ENCODE measurements at places on chromosomes 2 and 18.

DNA sequence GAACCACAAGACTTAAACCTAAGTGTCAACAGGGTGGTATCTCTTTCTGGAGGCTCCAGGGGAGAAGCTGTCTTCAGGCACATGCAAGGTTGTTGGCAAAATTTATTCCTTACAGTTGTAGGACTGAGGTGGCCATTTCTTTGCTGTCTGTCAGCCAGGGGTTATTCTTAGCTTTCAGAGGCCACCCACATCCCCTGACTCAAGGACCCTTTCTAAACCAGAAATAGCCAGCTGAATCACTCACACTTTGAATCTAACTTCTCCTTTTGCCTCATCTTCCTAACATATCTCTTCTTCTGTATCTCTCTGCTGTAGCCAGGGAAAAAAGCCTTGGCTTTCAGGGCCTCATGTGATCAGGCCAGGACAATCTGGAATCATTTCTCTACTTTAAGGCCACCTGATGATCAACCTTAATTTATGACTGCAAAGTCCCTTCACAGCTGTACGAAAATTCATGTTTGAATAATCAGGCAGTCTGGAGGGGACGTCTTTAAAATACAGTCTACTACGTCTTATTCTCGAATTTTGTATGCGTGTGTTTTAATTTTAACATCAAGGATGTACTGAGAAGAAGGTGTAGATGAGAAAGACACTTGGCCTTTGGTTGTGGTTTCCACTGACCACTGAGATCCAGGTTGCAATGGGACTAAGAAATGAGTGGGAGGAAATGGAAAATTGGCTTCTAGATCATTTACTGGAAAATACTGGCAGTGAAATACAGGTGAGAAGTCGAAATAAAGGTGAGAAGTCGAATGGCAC is 90.4 kb downstream of the DOCK10 start:
- DNase-seq, result no peak

GRCh38 chr2:8238521-8239230 is 443.2 kb upstream of the ID2 start:
- DNase-seq, result no peak

- DNase-seq, result no peak
Measured at GRCh38 chr2:67834482-67834881, 228.3 kb downstream of the C1D start.

DNA sequence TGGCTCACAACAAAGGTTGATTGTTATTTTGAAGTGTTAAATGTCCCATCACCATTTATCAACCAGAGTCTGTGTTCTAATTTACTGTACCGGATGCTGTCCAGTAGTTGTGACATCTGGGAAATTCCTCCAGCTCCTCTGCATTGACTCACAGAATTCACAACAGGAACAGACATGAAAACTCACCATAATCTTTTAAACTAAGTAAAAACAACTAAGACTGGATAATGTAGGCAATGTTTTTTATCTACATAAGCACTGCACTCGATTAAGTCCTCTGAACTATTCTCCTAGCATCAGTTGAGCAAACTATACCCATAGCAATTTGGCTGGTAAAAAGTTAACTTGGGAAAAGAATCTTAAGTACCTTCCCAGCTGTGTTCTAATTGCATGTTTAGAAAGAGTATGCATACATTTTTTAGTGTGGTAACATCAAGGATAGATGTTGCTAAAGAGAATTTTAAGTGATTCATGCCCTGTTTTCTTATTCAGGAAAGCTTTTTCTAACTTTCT is 42.9 kb upstream of the MYO1B start:
- no peak for DNase-seq

DNA sequence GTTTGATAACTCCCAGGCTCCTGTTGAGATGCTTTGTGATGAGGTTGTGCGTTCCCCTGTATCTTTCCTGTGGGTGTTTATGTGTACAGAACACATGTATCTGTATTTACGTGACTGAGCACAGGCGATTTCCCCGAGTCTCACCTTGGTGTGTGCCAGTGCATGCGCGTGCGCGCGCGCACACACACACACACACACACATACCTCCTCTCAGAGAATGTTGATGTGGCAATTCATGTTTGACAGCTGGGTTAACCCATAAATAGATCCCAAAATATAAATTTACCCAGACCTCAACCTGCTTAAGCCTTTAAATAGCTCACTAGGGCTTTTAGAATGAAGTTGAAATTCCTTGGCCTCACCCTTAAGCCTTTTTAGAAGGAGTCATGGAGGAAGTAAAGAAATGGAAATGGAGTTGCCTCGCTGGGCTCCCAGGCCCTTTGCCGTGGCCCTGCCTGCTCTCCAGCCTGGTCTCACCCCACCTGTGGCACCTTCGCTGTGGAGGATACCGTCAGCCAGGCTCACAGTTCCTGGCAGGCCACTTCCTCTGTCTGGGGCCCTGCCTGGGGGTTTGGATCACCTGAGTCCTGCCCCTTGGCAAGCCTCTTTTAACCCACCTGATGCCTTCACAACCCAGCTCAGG is 20.3 kb downstream of the AGAP1 start:
- no peak for DNase-seq

DNA sequence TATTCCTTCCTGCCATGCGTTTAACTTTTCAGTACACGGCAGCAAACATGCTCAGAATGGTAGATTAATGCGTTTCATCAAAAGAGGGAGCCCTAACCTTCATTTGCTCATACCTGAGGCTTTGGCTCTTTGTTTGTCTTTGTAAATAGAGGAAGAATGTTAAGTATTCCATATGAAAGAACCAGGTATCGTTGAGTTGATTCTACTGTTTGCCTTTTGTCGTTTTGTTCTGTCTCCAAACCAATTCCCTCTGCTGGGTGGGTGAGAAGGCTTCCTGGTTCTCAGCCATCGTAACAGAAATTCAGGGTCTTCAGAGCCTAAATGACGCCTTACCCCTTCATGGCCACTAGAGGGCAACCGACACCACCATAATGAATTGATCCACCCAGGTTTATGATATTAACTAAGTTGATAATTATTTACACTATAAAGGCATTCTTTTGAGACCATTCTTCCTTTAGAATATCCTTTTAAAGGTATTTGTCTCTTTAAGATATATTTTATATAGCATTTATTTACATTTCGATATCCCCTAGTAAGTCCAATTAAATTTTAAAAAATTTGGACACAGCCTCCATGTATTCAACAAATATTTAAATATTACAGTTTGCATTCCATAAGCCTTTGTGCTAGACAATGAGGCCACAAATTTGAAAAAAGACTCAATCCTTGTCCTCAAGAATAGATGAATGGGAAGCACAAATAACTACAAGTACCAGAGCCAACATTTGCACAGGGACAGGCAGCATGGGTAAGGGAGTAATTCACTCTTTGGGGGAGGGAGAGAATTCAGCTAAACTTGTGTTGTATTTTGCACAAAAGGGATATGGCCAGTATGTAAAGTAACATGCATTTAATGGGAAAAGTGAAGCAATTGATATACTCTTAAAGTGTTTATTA is 48.1 kb downstream of the TIMM21 start:
- DNase-seq, result peak; percentile 35

- no peak for DNase-seq
Measured at GRCh38 chr2:97732436-97733340, 19.3 kb downstream of the ZAP70 start.

DNA sequence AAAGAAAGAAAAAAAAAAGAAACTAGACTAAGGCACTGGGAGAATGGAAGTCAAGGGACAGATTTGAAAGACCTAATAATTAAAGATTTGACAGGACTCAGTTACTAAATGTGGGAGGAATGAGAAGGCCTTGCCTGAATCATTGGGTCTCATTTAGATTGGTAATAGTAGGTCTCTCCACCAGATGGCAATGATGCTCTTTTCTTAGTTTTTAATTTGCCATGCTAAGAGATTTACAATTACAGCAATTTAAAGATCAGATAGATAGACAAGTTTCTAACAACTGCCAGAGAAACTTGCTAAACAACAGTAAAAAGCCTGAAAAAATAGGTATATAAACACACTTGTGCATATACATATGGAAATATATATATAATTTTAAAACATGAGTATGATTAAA is 153.0 kb downstream of the TMEM247 start:
- DNase-seq, result no peak

- no peak for DNase-seq
Measured at GRCh38 chr18:34978533-34978893, 62.7 kb upstream of the MAPRE2 start.

DNA sequence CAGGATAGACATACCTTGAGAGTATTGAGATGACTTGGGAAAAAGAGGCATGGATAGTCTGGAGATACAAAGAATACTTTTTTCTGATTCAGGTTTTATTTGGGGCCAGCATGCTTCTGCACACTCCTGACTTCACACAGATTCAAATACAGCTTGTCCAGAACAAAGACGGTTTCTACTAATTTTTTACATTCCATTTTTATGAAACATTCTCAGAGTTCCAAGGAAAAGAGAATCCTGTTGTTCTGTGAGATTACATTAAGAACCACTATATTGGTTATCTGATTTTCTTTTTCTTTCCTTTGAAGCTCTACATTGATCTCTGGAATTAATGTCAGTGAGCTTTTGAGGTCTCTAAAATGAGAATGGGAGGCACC is 41.0 kb downstream of the PTPRM start:
- no peak for DNase-seq

- no peak for DNase-seq
Measured at GRCh38 chr2:85410584-85411404, 628 bp upstream of the CAPG start.

DNA sequence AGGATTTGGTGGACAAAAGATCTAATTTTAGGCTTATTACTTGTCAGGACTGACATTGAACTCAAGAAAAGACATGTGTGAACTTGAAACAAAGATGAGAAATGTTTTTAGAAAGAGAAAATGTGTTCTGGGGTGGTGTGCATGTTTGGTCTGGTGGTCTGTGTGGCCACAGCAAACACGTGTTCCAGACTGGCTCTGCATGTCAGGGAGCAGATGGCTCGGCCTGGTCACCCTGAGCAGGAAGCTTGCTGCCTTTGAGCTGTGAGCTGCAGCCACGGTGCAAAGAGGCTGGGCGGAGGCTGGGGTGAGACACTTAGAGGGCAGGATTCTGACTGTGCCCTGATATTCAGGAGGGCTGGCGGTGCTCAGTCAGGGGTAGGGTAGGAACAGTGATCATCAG is 186.1 kb downstream of the CTIF start:
- no peak for DNase-seq

DNA sequence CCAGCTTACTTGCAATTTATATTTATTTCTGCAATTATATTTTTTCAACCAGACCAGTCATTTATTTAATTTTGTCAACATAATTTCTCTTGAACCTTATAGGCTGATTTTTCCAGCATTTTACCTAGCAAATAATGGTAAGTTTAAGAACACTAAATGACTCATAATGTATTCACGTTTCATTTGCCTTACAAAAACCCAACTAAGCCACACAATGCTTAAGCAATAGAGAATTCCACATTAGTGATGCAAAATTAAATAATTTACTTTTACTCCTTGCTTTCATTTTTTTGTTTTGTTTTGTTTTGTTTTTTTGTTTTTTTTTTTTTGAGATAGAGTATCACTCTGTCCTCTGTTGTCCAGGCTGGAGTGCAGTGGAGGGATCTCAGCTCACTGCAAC is 110.4 kb upstream of the VRK2 start:
- DNase-seq, result no peak

DNA sequence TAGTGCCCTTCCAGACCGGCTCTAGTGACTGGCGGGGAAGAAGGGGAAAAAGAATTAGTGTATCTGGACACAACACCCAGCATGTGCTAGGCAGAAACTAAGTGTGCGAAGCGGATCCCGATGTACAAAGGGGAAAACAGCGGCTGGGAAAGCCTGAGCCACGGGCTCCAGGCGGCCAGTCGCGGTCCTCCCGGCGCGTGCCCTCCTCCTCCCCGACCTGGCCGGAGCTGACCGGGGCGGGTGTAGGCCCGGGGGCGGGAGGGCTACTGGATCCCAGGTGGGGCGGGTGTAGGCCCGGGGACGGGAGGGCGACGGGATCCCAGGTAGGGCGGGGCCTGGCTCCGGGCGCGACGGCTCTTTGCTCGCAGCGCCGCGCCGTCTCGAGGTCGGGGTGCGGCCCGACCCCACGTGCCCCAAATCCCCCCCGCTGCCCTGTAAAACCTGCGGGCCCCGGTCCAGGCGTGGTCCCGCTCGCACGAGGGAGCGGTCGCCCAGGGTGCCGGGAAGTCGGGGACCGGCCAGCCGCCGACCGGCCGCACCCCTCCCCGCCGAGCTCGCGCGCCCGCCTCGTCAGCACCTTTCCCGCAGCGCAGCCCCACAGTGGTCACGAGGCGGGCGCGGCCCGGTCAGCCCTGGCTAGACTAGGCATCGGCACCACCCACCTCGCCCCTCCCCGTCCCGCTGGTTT is 48.8 kb downstream of the C2orf42 start:
- no peak for DNase-seq

DNA sequence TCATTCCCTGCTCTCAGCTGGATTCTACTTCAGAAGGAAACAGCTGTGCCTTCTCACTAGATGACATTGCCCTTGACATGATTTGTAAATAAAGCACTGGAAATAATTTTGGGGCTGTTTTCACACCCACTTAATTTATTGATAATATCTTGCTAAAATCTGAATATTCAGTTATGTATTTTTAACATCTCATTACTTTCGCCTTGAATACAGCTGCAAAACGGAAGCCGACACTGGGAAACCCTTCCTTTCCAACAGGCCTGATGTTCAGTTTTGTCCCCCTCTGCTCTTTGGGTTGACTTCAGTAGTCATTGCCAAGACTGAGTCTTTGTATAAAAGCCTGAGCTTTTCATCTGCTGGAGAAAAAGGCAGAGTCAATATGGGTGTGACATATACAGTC is 82.7 kb downstream of the DOCK10 start:
- no peak for DNase-seq

DNA sequence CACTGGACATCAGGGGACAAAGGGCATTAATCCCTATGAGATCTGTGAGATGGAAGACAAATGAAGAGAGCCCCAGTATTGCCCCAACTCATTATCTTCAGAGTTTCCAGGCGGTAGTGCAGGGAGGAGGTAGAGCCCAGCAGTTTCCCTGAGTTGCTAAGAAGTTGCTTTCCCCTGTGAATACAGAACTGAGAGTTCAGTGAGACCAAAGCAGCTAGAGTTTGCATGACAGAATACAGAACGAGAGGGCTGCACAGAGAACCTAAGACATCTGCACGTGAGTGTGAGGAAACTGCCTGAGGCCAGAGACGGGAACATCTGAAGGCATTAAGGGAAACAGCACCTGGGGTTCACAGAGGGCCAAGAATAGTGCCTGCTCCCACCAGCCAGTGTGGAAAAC is 18.1 kb upstream of the PGAP1 start:
- DNase-seq, result no peak
